ENCODE measurements at places on chromosomes 6 and 20. TPM values are rescaled to one million over a fixed set of nuclear protein-coding genes. Genes with fewer than 3 reads are reported as not detected.

Gene CCM2L
- polyA plus RNA-seq, result not detected

- DNase-seq, result no peak
These were observed 40.8 kb downstream of the ITCH start for GRCh38 chr20:34403908-34404307.

Gene SLC17A9
- 1.5 TPM for polyA plus RNA-seq

Gene CDSN
- not detected for polyA plus RNA-seq

GRCh38 chr6:7161845-7162244, 54.1 kb downstream of the RREB1 start:
- no peak for DNase-seq

GRCh38 chr6:75244063-75244584, 523 bp upstream of the COX7A2 start:
- no peak for DNase-seq

- DNase-seq, result no peak
These were observed 2.3 kb downstream of the PXDC1 start for GRCh38 chr6:3749067-3749841.

Gene RNF182
- not detected for polyA plus RNA-seq

GRCh38 chr6:161507375-161507774, 233.5 kb upstream of the AGPAT4 start:
- no peak for DNase-seq

DNA sequence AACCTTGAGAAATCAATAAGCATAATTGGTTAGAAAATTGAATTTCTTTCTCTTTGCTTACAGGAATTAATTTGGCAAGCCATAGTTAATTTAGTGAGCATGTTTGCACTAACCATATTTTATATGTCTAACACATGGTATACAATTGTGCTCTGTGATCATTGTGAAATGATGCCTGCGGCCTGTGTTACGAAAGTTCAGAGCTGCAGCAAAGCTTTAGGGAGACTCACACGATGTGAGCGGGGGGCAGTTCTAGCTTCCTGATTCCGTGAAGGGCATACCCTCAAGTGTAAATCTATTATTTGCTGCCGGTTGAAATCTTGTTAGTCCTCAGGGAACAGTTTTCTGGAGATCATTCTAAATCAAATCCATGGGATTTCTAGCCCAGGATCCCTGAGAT, 25.5 kb upstream of the ADTRP start:
- DNase-seq, result no peak

GRCh38 chr6:3838992-3839867, 9.9 kb upstream of the FAM50B start:
- no peak for DNase-seq

GRCh38 chr6:17233531-17233930, 47.6 kb upstream of the RBM24 start:
- DNase-seq, result no peak

DNA sequence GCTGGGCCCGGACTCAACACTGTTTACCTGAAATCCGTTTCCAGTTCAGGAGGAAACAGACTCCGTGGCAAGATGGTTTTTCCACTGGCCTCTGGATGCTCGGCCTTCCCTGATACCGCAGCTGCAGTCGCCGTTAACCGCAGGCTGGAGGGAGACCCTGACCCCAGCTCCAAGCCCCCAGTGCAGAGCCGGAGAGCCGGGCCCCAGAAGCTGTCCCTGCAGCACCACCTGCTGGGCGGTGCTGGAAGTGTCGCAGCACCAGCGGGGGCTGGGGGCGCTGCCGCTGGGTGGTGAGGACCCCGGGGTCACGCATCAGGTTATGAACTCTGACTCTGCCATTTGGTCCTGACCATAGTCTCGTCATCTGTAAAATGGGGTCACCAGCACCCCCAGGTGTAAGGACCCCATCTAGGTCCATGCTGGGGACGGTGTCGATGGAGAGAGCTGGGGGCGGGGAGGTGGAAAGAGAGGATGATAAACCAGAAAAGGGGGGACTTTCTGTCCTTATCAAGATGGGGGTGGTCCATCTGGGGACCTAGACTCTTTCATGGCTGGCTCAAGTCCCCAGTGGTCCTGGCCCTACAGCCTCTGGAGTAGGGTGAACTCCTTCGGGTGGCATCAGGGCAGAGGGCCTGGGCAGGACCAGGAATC, 20.8 kb upstream of the CHRNA4 start:
- peak; percentile 17 for DNase-seq

Gene MOG
- polyA plus RNA-seq, result not detected

GRCh38 chr6:13077117-13077516, 251.2 kb downstream of the TBC1D7 start:
- no peak for DNase-seq

DNA sequence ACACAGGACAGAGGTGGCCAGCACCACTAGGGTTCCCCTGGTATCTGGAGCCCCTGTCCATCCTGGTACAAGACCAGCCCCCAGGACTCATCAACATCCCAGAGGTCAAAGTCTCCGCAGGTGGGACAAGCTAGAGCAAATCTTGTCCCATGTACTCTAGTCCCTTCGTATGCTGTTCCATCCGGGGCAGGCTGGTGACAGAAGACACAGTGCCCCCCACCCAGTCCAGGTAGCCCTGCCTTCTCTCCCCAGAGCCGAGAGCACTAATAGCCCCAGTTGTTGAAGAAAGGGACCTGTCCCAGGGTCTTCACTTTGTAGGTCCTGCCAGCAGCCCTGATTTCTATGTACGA, 21.1 kb downstream of the PCK1 start:
- DNase-seq, result no peak

Gene GPR63
- polyA plus RNA-seq, result 0.10 TPM

- no peak for DNase-seq
These were observed 101.7 kb upstream of the FOXA2 start for GRCh38 chr20:22686097-22686496.

Gene MMP24
- polyA plus RNA-seq, result 0.07 TPM

Gene CTAGE9
- polyA plus RNA-seq, result not detected
